ENCODE measurements at places on chromosomes 6 and 20. TPM values are rescaled to one million over a fixed set of nuclear protein-coding genes. Genes with fewer than 3 reads are reported as not detected.

DNA sequence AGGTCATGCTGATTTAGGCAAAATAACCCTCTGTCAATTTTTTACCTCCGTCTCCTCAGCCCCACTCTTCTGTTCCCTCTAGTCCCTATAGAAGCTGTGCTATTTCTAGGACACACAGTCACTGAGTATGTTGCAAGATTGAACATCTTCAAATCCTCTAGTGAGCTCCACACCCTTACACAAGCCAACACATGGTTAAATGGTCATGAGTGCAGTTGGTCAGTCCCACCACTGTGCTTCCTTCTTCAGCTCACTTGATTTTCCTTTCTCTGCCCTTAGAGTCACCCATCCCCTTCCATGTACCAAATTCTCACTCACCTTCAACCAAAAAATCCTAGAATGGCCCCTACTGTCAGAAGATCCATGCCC lies 48.2 kb upstream of the F13A1 start:
- H3K4me3 ChIP-seq: no peak overlapping the region
- no peak overlapping the region for H3K27ac ChIP-seq
- H3K36me3 ChIP-seq: no peaks in the 10 kb centered on the region
- no peak for DNase-seq
- peaks cover 21% of the 10 kb centered on the region for H3K27me3 ChIP-seq

The MYB gene
- 73.6 TPM for total RNA-seq

- no peak overlapping the region for H3K27ac ChIP-seq
- peaks cover 1% of the 10 kb centered on the region for H3K4me1 ChIP-seq
- no peak for DNase-seq
- H3K4me3 ChIP-seq: no peak overlapping the region
- peaks cover 24% of the 10 kb centered on the region for H3K36me3 ChIP-seq
These were observed 405.0 kb downstream of the CDKAL1 start for GRCh38 chr6:20939161-20939775.

GRCh38 chr6:2733324-2733723 lies 17.4 kb downstream of the MYLK4 start:
- peaks cover 19% of the 10 kb centered on the region for H3K4me1 ChIP-seq
- peak; percentile 81 for DNase-seq
- H3K27ac ChIP-seq: no peak overlapping the region
- peaks cover 2% of the 10 kb centered on the region for H3K27me3 ChIP-seq
- H3K36me3 ChIP-seq: peaks cover 2% of the 10 kb centered on the region
- no peak overlapping the region for H3K4me3 ChIP-seq

The HMGN3 gene
- total RNA-seq: 72.1 TPM

GRCh38 chr20:31687777-31688176 lies 34.9 kb downstream of the BCL2L1 start:
- H3K4me3 ChIP-seq: no peak overlapping the region
- H3K36me3 ChIP-seq: peaks cover 58% of the 10 kb centered on the region
- H3K4me1 ChIP-seq: peaks cover 66% of the 10 kb centered on the region
- H3K27ac ChIP-seq: no peak overlapping the region
- no peak for DNase-seq
- no peaks in the 10 kb centered on the region for H3K27me3 ChIP-seq

GRCh38 chr6:70666706-70667105 lies 977 bp upstream of the SMAP1 start:
- peak overlapping the region; percentile 19 for H3K4me3 ChIP-seq
- H3K27ac ChIP-seq: peak overlapping the region; percentile 93
- H3K36me3 ChIP-seq: peaks cover 9% of the 10 kb centered on the region
- H3K27me3 ChIP-seq: peaks cover 10% of the 10 kb centered on the region
- DNase-seq: no peak
- H3K4me1 ChIP-seq: peaks cover 35% of the 10 kb centered on the region

Data from activated CD8-positive, alpha-beta memory T cell treated with anti-CD3 and anti-CD28 coated beads, Interleukin-2, amount 10 ng/mL, durations not matched to agents 7 days and 5 days (primary cell).